Stromal cell of bone marrow (primary cell): ENCODE measurements at places on chromosomes 1 and 21.

GRCh38 chr1:181458419-181458818 is 24.9 kb upstream of the CACNA1E start:
- DNase-seq = no peak

GRCh38 chr1:51058858-51059257 is 43.2 kb upstream of the C1orf185 start:
- no peak for DNase-seq

- DNase-seq = no peak
Measured at GRCh38 chr1:172906778-172907592, 143.8 kb downstream of the TNFSF18 start.

DNA sequence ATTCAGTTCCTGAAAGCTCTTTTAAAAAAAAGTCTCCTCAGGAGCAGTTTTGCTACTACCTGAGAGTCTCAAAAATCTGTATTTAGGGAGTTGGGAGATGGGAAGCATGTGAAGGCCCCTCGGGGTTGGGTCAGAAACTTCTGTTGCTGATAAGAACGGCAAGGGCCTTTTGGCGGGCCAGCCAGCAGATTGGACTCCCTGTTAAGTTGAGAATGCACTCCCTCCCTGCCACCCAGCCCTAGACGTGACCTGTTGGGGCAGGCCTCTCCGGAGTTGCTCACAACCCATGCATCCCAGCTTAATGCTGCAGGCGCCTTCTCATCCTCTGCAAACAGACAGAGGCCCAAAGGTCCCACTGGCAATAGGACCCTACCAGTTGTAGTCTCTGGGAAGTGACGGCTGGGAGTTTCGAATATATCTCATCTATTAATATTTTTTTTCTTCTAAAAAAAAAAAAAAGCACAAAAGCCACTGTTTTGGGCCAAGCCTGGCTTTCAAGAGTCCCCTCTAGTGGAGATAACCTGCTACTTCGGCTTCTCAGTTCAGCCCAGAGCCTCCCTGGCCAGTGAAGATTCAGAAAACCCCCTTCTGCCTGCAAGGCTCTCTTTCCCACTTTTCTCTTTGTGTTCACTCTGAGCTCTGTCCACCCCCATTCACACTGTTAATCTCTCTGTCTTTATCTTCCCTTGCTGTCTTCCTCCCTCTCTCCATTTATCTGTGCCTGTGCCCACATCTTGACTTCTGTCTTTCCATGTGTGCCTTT is 5.3 kb downstream of the PLXNA2 start:
- no peak for DNase-seq

- DNase-seq = no peak
Measured at GRCh38 chr1:193367863-193368262, 181.4 kb upstream of the B3GALT2 start.

GRCh38 chr1:236239092-236239585 is 42.6 kb downstream of the ERO1B start:
- DNase-seq = no peak

DNA sequence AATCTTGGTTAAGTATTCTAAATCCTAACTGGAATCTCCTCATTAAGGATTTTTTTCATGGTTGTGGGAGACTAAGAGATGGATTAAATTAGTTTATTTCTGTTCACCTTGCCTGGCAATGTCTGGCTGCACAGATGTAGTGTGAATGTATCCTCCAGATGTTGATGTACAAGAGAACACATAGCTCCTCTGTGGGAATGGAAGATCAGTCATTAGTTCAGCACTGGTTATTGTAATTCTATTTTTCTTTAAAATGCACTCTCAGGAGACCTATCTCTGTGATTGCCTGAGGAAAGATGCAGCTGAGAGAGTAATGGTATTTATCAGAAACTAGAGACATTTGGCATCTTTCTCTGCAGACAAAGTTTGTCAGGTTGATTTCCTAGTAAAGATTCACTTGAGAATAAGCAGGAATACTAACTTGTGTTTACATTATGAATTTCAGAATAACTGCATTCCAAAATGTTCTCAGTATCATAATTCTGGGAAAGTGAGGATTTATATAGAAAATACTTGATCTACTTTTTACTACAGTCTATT is 178.6 kb downstream of the GIPC2 start:
- DNase-seq = no peak

DNA sequence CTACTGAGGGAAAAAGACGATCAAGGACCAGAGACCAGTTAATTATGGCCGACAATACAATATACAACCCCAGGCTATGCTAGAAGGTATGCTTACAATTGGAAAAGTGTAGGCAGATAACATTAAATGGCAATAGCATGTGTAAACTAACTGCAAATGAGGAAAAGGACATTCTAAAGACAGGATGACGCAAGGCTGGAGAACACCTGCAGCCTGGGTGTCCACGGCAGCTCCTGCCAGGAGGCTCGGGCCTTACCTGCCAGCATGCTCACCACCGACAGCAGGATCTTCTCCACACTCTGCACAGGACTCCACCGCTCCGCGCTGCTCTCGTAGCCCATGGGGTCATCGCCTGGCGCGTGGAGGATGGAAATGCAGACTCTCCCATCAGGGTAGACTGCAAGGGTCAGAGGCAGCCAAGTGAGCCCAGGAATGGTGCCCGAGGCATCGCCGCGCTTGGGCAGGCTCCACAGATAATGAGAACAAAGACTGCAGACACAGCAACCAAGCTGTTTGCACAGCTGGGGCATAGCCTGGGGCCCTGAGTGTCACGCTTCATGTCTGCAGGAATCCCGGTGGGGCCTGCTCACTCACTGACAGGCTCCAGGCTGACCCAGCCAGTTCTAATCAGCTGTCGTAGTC is 28.2 kb downstream of the UBE2G2 start:
- no peak for DNase-seq

DNA sequence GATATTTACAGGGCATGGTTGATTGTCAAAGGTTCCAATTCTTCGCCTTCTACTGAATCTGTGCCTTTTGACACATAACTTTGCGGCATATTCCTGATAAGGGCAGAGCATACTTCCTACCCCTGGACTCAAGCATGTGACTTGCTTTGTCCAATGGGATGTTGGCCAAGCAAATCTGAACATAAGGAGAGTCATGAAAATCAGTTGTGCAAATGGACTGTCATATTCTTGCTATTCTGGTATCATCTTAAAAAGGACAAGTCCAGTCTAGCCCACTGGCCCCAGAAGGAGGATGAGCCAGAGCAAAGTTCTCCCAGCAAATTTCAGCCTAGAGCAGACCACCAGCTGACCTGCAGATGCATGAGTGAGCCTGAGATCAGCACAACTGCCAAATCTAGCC is 41.0 kb upstream of the MUTYH start:
- DNase-seq = no peak

- no peak for DNase-seq
Measured at GRCh38 chr1:41784531-41785274, 134.0 kb downstream of the HIVEP3 start.

DNA sequence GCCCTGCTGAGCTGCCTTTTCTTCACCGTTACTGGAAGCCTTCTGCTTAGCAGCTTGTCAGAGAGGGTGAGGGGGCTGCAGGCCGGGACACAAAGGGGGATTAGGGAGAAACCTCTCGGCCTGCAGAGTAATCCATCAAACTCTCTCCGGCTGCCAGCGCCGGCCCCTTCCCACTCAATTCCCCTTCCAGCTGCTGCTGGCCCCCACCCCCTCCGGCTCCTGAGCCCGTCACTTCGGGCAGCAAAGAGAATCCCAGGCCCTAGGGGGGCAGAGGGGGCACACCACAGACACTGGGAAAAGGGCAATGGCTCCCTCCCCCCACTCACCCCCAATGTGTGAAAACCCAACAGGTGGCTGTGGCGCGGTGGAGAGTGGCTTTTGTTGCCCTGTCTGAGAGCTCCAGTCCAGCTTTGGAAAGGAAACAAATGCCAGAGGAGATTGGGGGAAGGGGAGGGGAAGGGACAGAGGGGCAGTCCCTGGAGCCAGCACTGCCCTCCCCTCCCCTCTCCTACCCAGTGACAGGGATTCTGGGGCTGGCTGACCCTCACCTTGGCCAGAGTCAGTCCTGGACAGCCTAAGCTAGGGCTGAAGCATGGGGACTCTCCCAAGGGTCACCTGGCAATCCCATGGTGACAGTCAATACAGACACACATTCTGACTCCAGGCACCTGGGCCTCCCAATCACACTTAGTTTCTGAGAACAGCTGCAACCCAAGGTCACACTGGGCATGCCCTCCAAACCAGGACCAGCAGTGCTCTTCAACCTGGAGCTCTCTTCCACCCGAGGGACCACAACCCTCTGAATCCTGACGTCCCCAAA is 9.5 kb downstream of the SLC45A3 start:
- DNase-seq = no peak

GRCh38 chr1:35319988-35320713 is 51.6 kb downstream of the ZMYM4 start:
- DNase-seq = peak; percentile 11

- DNase-seq = no peak
Measured at GRCh38 chr1:167060141-167061072, 29.8 kb downstream of the GPA33 start.

- DNase-seq = no peak
Measured at GRCh38 chr1:115314765-115315164, 23.3 kb downstream of the NGF start.

- peak; percentile 24 for DNase-seq
Measured at GRCh38 chr1:55812281-55812680, 597.1 kb upstream of the USP24 start.

- no peak for DNase-seq
Measured at GRCh38 chr1:96234299-96234698, 487.3 kb upstream of the PTBP2 start.

GRCh38 chr1:154851392-154852177 is 18.5 kb downstream of the KCNN3 start:
- DNase-seq = no peak

GRCh38 chr1:111484391-111485026 is 10.7 kb downstream of the C1orf162 start:
- no peak for DNase-seq

GRCh38 chr1:39525366-39526165 is 34.1 kb downstream of the BMP8A start:
- no peak for DNase-seq

DNA sequence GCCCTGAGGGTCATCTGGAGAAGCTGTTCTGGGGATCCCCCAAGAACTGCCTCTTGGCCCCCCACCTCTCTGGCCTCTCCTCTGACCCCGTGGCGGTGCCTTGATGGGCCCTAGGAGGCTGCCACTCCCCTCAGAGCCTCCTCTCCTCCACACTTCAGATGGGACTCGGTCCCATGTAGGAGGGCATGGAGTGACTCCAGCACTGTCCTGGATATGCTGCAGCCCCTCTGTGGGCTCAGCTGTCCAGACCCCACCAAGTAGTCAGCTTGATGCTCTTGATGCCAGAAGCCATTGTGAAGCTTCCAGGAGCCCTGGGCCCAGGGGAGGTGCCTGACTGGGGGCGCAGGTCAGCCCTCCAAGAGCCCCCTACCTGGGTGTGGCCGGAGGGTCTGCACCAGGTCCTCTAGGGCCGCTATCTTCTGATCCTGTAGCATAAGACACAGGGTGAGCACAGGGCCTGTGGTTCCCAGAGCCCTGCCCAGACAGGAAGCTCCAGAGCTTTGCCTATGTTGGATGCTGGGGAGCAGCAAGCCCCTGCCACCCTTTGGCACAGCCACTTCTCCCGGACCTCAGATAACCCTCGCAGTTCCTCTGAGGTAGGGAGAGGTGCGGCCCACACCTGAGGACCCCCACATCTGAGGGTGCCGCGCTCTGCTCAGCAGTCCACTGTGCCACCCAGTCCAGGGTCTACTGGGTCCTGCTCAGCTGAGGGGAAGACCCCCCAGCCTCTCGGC is 9.2 kb downstream of the UBXN11 start:
- no peak for DNase-seq

DNA sequence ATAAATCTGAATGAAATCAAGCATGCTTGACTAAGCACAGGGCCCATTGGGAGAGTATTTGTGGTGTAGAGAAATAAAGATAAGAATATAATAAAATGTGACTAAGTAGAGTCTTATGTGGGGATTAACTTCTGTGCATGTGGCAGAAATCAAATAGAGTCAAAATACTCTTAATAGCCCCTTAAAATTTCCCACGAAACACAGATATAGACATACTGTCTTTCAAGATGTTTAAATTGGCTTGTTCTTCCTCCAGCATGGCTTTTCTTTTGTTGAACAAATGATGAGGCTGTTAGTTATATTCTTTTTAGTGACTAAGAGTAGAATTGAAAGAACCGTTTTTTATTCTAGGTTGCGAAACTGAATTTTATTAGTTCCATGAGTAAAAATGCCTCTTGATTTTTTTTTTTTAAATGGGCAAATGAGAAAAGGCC is 112.3 kb downstream of the RPS6KC1 start:
- DNase-seq = peak; percentile 36

DNA sequence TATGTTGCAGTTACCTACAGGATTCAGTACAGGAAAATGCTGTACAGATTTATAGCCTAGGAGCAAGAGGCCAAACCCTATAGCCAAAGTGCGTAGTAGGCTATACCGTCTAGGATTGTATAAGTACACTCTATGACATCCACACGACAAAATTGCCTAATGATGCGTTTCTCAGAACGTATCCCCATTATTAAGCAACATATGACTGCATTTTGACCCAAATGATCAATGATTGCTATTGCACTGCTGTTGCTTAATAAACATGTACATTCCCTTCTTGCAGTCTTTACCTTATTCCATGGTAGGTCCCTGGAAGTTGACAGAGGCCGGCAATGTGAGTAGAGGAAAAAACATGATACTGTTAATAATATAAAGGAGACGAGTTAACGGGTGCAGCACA is 33.0 kb downstream of the LRRC8C start:
- no peak for DNase-seq

- DNase-seq = no peak
Measured at GRCh38 chr1:197600751-197601150, 174.5 kb downstream of the DENND1B start.

GRCh38 chr1:186093437-186093836 is 281.6 kb downstream of the TPR start:
- no peak for DNase-seq

- no peak for DNase-seq
Measured at GRCh38 chr1:4010814-4011605, 110.9 kb upstream of the C1orf174 start.

DNA sequence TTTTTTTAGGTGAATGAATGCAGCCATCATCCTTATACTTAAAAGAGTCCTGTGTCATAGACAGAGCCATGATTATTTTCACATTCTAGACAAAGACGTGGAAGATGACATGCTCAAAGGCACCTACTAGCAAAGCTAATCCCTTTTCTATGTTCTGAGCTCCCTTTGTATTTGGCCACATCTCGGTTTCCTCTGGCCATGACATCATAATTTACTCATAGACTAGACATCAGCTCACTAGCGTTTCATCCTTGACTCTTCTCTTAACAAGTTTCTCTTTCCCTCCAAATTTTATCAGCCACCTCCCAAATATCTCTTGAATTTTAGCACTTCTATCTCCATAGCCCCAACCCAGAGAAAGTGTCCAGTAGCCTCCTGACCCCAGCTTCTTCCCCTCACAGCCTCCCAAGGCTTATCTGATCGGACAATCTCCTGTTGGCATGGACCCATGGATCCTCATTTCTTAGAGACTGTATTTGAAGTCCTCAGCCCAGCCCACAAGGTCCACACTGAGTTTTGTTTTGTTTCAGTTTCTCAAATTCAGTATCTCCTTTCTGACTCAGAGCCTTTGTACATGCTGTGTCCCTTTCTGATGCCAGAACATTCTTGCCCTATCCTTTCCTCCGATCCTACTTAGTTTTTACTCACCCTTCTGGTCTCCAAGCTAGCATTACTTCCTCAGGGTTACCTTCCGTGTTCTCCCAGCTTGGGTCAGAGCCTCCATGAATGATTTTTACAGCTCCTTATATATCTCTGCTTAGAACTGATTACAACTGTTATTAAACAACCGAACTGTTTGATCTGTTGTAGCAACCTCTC is 33.0 kb upstream of the EPS8L3 start:
- no peak for DNase-seq

- DNase-seq = no peak
Measured at GRCh38 chr21:41228006-41228370, 60.0 kb downstream of the BACE2 start.
